Stimulated activated CD4-positive, alpha-beta T cell treated with anti-CD3 and anti-CD28 coated beads, Interleukin-12 subunit alpha, Interleukin-12 subunit beta, amount 100 ng/mL, for 4 hours (primary cell): ENCODE measurements at places on chromosomes 6 and 20.

DNA sequence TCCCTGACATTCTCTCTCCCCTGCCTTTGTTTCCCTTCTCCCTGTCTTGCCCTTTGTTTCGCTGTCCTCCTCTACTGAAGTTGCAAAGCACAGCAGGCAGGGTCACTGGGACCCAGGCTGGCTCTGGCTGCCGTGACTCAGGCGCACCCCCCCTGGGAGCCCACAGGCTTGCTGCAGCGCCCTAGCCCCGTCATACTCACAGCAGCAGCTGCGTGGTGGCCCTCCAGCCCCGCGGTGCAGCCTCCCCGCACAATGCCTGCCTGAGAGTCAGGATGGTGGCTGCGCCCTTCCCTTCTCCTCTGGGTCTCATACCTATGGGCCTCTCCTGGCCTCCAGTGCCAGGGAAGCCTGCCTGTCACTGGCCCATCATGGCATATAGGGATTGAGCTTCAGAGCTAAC is 41.7 kb downstream of the TXNDC5 start:
- no peak for DNase-seq

DNA sequence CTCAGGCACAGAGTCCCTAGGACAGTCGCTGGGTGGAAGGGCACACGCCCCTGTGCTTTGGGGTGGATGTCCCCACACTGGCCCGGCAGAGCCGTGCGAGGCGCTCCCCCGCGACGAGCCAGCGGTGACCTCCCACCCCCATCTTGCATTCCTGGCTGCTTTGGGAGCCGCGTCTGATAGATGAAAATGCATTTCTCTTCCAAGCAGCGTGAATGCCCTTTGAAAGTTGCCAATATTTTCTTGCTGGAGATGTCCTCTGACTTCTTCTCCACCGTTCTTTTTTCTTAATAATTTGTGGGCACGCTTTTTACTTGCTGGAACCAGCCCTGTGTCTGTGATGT is 29.9 kb downstream of the COL20A1 start:
- no peak for DNase-seq

GRCh38 chr20:64188682-64189529 is 24.7 kb downstream of the MYT1 start:
- no peak for DNase-seq

DNA sequence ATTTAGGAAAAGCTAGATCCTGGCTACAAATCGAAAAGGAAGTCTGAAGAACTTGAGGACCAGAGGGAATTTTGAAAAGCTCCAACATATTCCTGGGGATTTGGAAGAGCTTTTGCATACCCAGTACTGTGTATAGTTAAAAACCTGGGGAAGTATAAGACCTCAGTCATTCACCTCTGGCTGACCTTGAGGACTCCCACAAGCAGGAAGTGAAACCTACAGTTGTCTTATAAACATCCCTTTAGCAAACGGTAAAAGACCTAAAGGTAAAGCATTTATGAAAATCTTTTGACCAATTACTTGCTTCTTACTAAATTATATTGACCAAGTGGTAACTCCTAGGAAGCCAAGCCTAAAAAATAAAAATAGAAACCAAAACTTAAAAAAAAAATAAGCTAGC is 175.0 kb downstream of the HAO1 start:
- DNase-seq, result no peak

GRCh38 chr20:46025376-46025783 is 3.6 kb upstream of the SLC12A5 start:
- DNase-seq, result no peak

- DNase-seq, result no peak
Measured at GRCh38 chr20:62805711-62806382, 1.2 kb downstream of the OGFR start.

- DNase-seq, result no peak
Measured at GRCh38 chr20:12699374-12700228, 309.2 kb upstream of the SPTLC3 start.

DNA sequence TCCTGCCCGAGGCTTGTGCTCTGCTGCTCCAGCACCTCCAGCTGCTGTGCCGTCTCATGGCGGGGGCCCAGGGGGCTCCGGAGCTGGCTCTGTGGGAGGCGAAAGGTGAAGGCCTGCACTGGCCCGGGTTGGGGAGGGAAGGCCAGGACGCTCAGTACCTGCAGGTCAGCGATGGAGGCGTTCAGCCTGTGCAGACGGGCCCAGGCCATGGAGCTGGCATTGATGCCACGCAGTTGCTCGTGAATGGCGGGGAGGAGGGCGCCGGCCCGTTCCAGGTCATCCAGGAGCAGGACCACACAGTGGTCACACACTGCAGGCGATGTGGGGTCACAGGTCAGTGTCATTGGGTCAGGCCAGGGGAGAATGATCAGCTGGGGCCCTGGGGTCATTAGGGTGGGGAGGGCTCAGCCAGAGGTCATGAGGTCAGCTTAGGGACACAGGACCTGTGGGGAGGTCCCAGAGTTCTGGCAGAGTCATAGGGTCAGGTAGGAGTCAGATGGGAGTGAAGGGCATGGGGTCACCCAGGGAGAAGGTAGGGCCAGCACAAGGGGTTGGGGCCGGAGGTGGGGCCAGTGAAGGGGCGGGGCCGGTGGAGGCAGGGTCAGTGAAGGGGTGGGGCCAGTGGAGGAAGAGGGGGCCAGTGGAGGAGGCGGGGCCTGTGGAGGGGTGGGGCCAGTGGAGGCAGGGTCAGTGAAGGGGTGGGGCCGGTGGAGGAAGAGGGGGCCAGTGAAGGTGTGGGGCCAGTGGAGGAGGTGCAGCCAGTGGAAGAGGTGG is 18.0 kb downstream of the ADRM1 start:
- no peak for DNase-seq

- no peak for DNase-seq
Measured at GRCh38 chr6:121885399-121886152, 450.1 kb downstream of the GJA1 start.
